SW 1271 (cell line): ENCODE measurements at places on chromosomes 6 and 20.
A peak's percentile ranks its signal among the peaks of the same experiment; 100 is the strongest.

GRCh38 chr20:32922466-32922865 lies 63.7 kb downstream of the EFCAB8 start:
- no peak for DNase-seq

- DNase-seq, result peak; percentile 52
These were observed at the start of gene RBM38 for GRCh38 chr20:57390604-57391438. Gene RBM38 (plus strand): TSS chr20:57391396. CDS start chr20:57391582, 186 bp downstream.

DNA sequence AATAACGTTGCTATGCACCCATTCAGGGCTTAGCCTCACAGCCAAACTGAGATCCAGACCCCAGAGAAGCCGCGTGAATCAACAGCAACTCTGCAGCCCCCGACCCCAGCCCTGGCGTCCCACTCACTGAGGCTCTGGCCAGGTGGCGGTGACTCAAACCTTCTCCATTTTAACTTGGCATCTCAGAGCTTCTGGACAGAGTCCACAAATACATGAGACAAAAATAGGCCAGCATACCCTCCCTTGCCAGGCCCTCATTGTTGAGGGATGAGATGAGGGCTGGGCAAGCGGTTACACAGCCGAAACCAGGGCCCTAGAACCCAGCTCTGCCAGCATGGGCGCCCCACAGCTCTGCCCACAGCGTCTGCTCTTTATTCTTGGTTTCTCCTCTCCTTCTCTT lies 118.4 kb downstream of the MYLK4 start:
- DNase-seq, result no peak

DNA sequence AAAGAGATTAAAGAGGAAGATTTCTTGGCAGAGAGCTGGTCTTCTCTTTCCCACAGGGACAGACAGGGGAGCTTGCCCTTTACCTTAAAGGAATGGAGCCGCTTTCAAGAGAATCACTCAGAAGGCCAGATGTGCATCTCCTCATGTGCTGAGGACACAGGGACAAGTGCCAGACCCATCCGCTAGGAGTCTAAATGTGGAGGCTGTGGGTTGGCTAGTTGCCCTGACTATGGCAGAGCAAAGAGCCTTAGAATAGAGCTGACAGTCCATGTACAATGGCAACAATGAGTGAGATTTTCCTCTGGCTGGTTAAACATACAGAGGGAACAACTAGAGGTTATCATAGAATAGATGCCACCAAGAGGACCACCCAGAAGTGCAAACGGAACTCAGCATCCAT lies 7.3 kb upstream of the DOK5 start:
- DNase-seq, result no peak

DNA sequence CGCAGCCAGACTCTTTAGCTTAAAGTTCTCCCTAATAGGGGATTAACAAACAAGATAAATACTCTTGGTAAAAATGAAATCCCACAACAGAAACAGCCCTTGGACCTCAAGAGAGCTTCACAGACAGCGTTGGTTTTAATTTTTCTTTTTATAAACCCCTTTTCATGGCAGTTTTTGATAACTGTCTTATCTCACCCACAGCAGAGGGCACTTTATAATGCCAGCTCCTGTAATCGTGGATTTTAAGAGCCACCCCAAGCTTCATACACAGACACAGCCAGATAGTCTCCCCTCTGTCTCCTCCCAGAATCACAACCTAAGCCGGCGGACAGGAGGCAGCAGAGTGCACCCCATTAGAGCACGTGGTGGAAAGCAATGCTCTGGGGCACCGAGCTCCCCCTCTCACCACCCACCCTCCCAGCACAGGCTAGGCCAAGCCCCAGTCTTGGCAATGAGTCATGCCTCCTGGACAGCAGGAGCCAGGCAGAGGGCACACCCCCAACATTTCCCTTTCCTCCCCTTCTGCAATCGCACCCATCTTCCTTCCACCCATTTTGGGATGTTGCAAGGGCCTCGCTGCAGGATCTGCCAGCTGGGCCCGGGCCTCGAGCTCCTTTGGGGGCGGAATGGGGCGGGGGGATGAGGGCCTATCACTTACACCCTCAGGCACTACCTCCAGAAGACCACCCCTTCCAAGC lies 2.4 kb downstream of the JAG1 start:
- DNase-seq, result peak; percentile 75
